GM10248 (cell line): ENCODE measurements at places on chromosomes 11 and 22.
A peak's percentile ranks its signal among the peaks of the same experiment; 100 is the strongest.

DNA sequence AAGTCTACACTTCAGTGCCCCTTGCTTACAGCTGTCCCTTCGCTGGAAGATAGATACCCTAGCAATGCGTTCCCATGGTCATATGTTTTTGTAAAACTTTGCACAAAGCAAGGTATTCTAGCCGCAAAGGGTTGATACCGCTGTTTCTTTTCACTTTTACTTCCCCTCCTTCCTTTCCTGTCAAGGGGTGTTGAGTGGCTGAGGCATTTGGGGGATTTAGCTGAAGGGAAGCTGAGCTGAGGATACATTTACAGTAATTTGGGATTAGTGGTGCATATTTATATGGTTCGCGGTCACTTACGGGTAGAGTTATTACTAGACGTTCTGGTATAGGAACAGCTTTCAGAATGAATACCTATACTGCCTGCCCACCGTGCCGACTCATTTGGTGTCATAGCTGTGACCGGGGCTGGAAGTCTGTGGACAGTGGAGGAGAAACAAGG lies 86.9 kb upstream of the WNT11 start:
- peak; percentile 40 for DNase-seq

- DNase-seq: no peak
Measured at GRCh38 chr11:70020336-70021214, 57.5 kb upstream of the ANO1 start.

GRCh38 chr11:130413405-130414106 lies 14.9 kb downstream of the ADAMTS8 start:
- no peak for DNase-seq

DNA sequence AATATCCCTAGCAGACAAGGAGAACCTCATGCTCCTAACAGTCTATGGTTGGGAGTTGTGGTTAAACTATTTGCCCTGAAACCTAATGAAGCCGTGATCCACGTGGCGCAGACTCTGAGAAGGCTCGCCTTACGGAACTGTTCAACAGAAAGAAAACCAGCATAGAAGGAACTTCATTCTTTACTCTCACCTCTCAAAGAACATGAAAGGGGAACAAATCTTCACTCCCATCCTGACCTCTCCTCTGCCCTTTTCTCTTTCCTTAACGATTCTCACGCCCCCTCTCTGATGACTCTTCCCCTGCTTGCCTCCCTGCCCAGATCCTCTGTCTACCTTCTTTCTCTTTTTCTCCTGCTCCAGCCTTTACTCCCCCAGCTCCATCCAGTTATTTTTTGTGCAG lies 54.2 kb downstream of the IRAG1 start:
- DNase-seq: no peak
